Spinal cord (tissue), 10 donors: ENCODE measurements at places on chromosomes 13 and 19. TPM values are rescaled to one million over a fixed set of nuclear protein-coding genes. Genes with fewer than 3 reads are reported as not detected.

Gene CD22
- 9.4 TPM for total RNA-seq

Gene CUL4A
- total RNA-seq, result 64.5 TPM

Gene ZNF559
- total RNA-seq, result 50.4 TPM

GRCh38 chr13:82275644-82276043, 1606.6 kb downstream of the SLITRK1 start:
- no peak for DNase-seq

DNA sequence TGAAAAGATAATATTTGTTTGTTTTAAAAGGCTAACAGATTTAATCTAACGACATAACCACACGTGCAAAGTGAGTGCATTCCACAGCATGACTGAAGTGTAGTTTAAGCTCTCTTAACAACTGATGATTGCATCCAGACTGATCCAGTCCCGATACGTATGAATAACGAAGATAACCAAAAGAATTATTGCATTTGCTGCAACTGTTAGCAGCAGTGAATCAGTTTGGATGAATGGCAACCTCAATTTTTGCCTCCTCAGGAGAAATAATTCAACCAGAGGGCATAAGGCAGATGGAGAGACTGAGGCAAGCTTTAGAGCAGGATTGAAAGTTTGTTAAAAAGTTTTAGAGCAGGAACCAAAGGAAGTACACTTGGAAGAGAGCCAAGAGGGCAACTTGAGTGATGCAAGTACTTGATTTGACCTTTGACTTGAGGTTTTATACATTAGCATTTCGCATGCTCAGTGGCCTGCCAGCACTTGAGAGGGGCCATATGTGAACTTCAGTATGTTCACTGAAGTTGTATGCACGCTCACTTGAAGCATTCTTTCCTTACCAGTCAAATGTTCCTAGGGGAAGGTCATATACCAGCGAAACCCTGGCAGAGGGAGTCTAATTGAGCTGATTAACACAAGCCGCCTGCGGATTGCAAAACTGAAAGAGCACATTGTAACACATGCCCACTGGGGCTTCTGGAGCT, 835.0 kb upstream of the PCDH20 start:
- no peak for DNase-seq

DNA sequence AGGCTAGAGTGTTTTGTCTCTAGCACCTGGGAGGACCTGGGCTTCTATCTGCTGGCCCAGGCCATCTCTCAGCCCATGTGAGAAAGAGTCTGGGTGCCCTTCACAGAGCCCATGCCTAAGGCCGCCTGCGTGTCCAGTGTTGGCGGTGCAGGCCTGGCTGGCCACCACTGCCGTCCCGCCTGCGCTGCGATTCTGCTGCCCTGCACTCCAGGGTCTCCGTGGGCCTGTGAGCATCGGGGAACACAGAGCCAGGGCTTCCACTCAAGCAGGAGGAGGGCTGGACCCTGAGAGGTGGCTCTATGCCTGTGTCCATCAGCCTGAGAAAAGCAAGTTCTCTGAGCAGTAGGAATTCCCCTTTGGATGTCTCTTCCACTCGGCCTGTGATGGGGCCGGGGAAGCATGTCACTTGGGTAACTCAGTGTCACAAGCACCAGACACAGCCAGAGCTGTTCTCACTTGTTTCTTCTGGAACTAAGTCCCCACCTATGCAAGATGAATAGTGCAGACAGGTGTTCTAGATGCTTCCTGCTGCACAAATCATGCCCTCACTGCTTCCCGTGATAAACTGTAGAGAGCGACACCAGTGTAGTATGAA, 93.9 kb downstream of the RAB20 start:
- no peak for DNase-seq

GRCh38 chr13:49922301-49922700, 13.8 kb downstream of the SPRYD7 start:
- DNase-seq, result no peak

- DNase-seq, result no peak
Observed at GRCh38 chr13:34224877-34225276, 406.9 kb downstream of the RFC3 start.

- DNase-seq, result no peak
Observed at GRCh38 chr19:13149628-13150186, 468 bp downstream of the STX10 start.

- no peak for DNase-seq
Observed at GRCh38 chr19:6551607-6552450, 21.0 kb downstream of the TNFSF9 start.

- DNase-seq, result no peak
Observed at GRCh38 chr13:34070544-34071303, 252.8 kb downstream of the RFC3 start.

DNA sequence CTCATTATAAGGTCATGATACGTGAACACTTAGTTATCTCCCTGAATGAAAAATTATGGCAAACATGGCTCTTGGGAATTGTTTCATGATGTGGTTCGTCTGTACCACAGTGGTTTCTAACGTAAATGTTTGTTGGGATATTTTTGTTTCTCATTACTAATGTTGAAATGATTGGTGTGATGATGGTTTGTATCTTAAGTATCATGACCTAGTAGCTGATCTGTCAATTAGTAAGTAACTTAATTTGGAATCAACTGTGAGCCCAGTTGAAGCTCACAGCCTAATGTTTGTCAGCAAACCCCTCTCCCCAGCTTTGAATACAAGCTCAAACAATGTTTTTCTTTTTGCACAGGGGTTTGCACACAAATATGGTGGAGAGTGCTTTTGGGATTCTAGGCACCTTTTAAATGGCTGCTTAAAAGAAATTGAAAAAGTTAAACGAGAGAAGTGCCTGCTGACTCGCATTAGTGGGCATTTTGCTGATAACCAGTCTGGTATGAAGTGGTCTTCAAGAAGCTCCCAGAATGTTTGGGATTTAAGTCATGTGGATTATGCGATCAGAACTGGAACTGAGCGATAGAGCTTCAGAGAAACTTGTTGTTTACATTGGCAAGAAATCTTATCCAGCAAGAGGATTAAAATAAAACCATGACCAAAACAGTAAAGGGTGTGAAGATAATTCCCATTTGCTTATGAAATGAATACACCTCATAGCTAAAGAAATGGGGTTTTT, 68.2 kb downstream of the LMO7 start:
- DNase-seq, result no peak

DNA sequence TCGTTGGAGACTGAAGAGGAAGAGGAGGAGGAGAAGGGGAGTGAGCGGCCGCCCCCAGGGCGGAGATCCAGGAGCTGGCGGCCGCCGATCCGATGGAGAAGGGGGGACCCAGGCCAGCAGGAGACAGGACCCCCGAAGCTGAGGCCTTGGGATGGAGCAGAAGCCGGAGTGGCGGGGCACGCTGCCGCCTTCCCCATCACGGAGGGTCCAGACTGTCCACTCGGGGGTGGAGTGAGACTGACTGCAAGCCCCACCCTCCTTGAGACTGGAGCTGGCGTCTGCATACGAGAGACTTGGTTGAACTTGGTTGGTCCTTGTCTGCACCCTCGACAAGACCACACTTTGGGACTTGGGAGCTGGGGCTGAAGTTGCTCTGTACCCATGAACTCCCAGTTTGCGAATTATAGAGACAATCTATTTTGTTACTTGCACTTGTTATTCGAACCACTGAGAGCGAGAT, 1.8 kb downstream of the GADD45B start:
- DNase-seq, result no peak

DNA sequence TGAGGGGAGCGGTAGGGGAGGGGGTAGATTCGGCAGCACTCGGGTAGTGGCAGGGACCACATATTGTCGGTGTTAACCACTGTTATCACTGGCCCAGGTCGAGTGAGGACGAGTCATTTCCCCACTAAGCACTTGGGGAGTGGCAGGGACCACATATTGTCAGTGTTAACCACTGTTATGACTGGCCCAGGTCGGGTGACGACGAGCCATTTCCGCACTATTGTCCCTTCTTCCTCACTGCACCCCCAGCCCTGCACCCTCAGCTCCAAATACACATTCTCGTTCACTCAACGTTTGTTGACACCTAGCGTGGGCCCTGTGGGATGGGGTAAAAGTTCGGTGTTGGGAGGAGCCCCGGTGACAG, 467 bp upstream of the CLN5 start:
- peak; percentile 7 for DNase-seq
